ENCODE measurements at places on chromosomes 7 and 10.

DNA sequence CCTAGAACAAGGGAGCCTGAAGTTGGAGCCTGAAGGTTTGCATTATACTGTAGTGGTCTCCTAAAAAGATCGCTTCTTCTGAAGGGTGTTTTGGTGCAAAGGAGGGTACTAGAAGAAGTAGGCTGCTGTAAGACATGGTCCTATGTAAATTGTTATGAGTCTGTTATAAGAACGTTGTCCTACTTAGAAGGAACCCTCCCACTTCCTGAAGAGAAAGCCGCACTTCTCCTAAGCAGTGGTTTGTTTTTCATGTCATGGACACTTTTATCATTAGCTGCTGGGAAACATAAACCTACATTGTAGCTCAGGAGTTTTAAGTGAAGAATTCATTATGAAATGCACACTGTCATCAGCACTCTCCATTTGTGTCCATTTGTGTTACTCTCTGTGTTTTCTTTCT, 129.1 kb upstream of the ITGB1 start:
- DNase-seq: no peak

DNA sequence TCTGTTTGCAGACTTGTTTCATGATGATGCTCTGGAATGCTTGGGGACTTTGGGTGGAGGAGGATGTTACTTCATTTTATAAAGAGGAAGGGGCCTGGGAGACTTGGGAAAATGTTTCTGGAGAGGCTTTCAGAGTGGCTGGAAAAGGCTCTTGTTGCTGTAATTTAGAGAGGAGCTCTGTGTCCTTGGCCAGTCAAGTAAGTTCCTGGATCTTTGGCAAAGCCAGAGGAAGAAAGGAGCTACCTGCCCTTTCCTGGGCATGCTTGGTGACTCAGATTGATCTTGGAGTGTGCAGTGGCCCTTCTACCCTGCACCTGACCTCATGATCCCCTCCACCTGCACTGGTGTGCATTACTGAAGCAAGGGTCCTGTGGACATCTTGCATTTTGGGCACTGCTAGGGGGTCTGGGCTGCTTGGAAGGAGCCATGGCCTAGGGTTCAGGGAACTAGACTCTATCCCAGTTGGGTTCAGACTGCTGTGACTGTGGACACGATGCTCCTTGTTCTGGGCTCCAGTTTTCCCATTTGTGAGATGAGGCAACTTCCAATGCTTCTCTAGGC, 56.1 kb downstream of the ADCYAP1R1 start:
- DNase-seq: no peak

- DNase-seq: no peak
Measured at GRCh38 chr10:131020775-131021174, 290.7 kb downstream of the TCERG1L start.

GRCh38 chr7:152989889-152990380, 230.4 kb downstream of the ACTR3B start:
- no peak for DNase-seq

GRCh38 chr10:126576336-126576735, 94.2 kb downstream of the C10orf90 start:
- no peak for DNase-seq

DNA sequence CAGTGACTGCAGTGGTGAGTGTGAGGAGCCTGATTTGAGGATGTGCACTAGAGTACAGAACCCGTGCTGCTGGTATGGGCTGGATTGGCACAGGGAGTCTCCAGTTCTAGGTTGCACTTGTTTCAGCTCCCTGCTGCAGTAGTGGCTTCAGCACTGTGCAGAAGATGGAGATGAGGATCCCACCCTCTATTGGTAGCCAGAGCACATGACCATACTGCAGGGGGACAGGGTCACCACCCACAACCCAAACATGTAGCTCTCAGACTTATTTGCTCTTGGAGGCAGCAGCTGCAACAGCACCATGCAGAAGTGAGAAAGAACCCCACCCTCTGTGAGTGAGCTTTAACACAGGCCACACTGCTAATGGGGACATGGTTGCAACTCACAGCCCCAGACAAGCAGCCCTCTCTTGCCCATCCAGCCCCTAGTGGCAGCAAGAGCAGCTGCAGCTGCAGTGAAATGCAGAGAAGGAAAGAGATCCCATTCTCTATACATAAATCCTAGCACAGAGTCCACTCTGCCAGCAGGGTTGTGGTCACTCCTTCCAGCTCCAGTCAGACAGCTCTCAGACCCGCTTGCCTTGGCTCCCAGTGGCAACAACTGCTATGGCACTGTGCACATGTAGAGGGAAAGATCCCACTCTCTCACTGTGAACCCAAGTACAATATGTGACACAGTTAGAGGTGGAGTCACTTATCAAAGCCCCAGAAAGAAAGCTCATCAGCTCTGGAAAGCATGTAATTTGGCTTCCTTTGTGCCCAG, 51.4 kb upstream of the SCIN start:
- no peak for DNase-seq

GRCh38 chr7:47999413-47999812, 20.0 kb upstream of the HUS1 start:
- no peak for DNase-seq

DNA sequence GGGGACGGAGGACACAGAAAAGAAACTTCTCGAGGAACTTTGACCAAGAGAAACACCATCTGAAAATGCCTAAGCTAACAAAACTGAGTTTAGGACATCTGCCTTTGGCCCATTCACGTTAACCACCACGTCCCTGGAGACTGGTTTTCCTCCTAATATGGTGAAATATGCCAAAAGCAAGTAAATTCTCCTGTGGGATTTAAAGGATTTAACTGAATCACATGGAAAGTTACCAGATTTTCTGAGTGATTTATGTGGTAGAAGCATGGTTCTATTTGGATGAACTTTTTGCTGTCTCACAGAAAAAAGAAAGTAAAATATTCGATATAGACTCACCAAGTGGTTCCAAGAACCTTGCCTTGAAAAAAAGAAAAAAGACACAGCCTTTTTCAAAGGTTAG, 30.4 kb upstream of the BMPER start:
- DNase-seq: no peak

- DNase-seq: no peak
Measured at GRCh38 chr7:88429382-88429781, 122.7 kb upstream of the STEAP4 start.

DNA sequence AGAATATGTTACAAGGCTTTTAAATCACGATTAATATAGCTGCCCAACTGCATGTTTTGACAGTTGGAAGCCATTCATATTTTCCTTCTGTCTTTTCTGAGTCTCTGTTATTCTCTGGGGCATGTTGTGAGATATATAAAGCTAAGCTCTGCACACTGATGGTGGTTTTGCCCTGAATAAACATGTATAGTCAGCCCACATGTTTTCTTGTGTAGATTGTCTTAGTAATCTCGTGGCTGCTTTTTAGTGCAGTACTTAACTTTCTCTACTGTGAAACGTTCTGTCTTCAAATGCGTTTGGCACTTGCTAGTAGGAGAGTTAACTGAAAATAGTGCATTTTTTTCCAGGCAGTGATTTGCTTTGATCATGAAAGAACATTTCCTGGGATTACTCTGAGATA, 268.5 kb downstream of the DNAJB9 start:
- no peak for DNase-seq
